GM04504 (cell line): ENCODE measurements at places on chromosomes 7 and 10.

- no peak for DNase-seq
These were observed 85.5 kb upstream of the GDF10 start for GRCh38 chr10:47214520-47214919.

GRCh38 chr10:95605163-95605562 is 44.0 kb upstream of the SORBS1 start:
- no peak for DNase-seq

GRCh38 chr10:57482259-57482658 is 785.4 kb downstream of the IPMK start:
- DNase-seq = no peak

DNA sequence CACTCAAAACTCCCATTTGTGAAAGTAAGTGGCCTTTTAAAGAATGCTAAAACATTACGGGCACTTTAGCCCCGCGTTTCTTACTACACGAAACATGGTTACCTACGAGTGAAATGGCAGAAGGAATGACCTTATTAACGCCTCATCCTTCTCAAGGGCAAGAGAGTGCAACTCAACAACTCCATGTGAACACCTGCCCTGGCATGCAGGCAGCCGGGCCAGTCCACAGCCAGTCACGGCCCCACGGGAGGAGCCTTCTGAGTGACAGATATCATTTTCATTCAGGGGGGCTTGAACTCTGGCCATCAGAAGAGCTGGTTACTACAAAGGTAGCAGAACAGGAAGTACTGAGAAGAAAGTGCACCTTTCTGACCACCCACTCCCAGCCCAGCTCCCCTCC is 236.1 kb downstream of the PTPRN2 start:
- no peak for DNase-seq

DNA sequence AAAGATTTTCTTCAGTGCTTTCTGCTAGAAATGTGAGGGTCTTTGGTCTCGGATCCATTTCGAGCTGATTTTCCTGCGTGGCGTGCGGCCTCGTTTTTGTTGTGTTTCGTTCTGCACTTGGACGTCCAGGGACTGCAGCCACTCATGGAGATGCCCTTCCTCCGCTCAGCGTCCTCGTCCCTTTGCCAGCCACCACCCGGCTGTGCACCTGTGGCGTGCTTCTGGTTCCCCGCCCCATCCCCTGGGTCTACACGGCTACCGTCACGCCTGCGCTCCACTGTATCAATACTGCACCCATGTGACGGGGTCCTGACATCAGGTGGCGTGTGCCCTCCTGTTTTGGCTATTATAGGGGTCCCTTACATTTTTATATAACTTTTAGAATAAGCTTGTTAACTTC is 42.7 kb upstream of the NKX6-2 start:
- DNase-seq = no peak

DNA sequence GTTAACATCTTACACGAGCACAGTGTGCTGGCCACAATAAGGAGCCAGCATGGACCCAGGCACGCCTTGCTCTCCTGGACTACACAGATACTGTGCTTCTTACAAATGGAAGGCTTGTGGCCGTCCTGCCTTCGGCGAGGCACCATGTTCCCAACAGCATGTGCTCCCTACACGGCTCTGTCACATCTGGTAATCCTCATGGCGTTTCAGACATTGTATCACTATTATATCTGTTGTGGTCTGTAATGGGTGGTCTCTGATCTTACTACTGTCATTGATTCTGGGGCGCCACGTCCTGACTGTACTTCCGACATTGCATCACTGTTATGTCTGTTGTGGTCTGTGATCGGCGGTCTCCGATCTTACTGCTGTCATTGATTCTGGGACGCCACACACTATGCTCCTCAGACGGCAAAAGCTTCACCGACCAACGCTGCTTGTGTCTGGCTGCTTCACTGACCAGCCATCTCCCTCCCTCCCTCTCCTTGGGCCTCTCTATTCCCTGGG is 195.4 kb downstream of the MAD1L1 start:
- DNase-seq = no peak
